ENCODE measurements at places on chromosomes 4 and X.

GRCh38 chrX:117274965-117275364 lies 812.2 kb upstream of the CT83 start:
- DNase-seq = no peak

- no peak for DNase-seq
These were observed 146.8 kb upstream of the RBPJ start for GRCh38 chr4:26174027-26174426.

GRCh38 chr4:173990126-173990868 lies 293.2 kb downstream of the FBXO8 start:
- DNase-seq = peak; percentile 46

DNA sequence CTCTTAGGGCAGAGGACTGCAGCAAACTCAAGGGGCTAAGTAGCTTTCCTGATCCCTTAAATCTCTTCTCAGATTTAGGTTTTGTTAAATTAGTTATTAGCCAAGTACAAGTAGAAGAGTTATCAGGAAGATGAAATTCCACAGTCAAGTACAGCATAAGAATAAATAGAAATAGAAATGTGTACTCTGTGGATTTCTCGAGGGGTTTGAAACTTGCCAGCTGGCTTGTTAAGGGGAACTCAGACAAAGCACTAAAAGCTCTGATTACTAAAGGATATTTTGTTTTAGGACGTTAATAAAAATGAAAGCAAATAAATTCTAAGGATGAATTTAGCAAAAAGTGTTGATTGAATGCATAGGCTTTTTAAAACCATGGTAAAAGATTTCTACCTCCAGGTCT lies 654.6 kb downstream of the RAPGEF2 start:
- DNase-seq = no peak

- DNase-seq = no peak
These were observed 18.7 kb upstream of the UGT2B10 start for GRCh38 chr4:68797048-68797447.

DNA sequence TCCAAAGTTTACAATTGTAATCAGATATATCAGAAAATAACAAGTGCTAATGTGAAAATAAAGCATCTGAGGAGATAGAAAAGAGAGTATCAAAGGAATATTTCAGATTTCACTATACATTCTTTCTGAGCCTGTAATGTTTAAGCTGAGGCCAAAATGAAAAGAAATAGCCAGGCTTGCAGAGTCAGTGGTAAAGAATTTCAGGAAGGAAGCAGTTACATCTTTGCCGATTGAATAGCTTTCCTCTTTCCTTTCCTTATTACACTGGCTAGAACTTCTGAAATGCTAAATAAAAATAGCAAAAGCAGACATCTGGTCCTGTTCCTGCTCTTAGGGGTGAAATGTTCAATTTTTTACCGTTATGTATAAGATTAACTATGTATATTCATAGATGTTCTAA lies 1441.6 kb upstream of the PCDH7 start:
- peak; percentile 79 for DNase-seq

- peak; percentile 16 for DNase-seq
These were observed 20.5 kb downstream of the MAEA start for GRCh38 chr4:1310031-1310795.
